Cardiac fibroblast (primary cell): ENCODE measurements at places on chromosomes 13 and 19.

DNA sequence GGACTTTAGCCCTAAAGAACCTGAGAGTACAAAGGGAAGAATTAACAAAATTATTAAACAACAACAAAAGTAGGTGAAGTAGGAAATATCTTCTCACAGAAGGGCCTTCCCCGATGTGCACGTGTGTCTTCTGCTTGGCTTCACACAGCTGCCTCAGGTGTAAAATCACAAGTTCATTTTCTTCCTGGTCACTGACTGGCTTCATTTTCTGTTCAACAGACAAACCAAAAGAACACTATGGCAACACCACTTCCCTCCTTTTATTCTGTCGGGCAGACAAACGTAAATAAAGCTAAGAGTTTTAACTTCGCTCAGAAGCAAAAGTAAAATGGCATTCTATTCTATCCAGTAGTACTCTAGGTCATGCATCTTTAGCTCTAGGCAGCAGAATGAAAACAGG is 140.9 kb downstream of the TBC1D4 start:
- no peak for DNase-seq

DNA sequence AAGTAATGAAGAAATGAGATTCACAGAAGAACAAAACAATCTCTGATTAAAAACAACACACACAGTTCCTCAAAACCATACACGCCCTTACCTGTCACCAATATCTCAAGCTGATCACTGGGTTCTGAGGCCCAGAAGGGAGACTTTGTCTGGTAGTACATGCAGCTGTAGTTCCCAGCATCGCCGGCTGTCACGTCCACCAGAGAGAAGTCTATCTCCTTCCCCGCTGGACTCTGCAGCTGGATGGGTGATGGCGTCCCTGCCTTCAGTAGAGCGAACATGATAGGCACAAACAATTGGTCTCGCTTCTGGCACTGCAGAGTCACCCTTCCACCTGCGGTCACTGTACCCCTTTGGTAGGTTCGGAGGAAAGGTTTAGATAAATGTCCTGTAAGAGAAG is 7.3 kb downstream of the TARM1 start:
- no peak for DNase-seq

DNA sequence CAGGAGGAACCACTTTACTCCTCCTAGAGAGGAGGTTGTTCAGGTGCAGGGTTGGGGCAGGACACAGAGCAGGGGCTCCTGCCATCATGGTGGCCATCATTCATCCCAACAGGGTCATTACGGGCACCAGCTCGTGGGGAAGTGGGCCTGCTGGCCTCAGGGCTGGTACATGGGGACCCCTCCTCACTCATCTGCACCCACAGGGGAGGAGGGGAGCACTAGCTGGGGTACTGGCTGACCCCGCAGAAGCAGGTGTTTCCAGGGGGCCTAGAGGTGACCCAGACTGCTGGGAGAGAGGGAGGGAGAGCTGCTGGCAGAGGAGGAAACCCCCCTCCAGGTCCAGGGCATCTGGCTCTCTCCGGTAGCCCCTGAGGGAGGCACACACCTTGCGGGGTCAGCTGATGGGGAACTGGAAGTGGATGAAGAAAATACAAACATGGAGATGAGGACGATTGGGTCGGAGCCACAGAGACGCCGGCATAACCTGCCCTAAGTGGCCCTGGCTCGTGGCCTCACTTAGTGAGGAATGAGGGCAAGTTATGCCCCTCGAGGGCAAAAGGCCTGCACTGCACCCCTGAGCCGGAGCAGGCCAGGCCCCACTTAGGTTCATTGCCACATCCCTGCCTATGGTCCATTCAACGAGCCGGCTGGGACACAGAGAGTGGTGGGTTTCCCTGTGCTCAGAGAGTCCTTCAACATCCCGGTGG is 76.2 kb downstream of the SOX1 start:
- DNase-seq, result no peak

DNA sequence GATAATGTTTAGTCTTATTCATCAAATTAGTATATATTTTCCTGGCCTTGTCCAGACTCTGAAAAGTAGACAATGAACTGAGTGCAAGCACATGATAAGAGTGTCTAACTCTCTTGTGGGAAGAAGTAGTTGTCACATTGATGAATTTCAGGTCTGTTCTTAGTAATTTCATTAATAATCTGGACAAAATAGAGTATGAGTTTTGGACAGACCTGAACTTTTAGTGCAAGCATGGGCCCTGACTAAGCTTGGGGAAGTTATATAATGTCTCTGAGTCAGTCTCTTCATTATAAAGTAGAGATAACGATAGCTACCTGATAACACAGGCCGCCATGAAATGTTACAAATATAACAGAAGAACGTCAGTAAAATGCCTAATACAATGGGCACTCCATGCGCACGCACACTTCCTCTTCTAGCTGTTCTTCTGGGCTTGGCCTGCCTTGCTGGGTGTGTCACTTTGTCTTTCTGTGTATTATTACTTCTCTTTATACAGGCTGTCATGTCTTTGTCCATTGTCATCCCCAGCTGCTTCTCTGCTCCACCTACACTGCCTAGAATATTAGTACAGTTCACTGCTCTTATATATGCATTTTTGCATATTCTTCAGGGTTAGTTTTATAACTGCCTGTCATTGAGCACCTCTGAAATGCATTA is 129.1 kb upstream of the HTR2A start:
- no peak for DNase-seq

- no peak for DNase-seq
Observed at GRCh38 chr13:78784014-78784750, 125.2 kb upstream of the OBI1 start.

GRCh38 chr19:49432141-49433073 is 7.2 kb downstream of the GFY start:
- no peak for DNase-seq

DNA sequence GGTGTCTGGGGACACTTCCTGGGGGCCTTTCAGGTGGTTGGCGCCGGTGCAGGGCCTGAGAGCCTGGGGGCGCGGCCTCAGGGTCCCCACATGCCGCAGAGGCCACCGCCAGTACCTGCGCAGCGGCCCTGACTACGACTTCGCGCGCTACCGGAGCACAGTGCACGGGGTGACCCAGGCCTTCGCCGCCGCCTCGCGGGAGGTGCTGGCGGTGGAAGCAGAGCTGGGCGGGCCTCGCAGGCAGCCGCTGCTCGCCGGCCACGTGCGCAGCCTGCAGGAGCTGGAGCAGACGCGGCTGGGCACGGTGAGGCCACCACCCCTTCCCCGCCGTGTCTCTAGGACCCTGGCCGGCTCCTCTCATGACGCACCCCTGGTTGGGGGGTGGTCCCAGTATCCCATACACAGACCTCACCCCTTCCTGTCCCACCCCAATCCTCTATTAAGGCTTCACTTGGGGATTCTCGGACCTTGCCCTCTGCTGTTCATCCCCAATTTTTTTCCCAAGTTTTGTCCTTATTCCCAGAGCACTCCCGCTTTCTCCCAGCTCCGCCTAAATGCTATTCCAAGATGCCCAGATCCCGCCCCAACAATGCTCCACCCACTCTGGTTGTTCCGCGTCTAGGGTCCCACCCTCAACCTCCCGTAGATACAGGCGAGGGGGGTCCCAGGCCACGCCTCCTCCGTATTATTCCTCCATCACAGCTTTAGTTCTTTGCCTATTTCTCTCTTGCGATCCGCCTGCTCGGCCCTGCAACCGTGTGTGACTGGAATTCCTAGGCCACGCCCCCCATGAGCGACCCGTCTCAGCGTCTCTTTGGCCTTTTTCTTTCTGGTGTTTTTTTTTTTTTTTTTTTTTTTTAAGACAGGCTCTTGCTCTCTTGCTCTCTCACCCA is 1.0 kb downstream of the REX1BD start:
- DNase-seq, result peak; percentile 68

GRCh38 chr19:38213911-38214625 is 10.0 kb downstream of the DPF1 start:
- DNase-seq, result peak; percentile 31

DNA sequence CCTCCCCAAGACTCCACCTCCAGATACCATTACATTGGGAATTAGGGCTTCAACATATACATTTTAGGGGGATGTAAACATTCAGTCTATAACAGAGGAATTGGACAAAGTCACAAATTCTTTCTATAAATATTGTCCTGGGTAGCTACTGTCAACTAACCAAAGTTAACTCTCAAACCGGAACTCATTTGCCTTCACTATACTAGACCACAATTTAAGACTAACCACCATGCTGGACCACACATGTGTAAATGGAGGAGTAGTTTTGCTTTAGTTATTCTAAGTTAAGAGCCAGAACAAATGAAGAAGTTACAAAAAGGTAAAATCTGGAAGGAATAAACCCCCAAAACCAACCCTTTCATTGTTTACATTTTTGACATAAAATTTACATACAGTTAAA is 222.8 kb downstream of the NDFIP2 start:
- DNase-seq, result no peak

- peak; percentile 98 for DNase-seq
Observed at GRCh38 chr19:16324384-16325160, at the start of gene KLF2. TSS of gene KLF2 (plus strand) at chr19:16324826. CDS start at chr19:16324924, 98 bp downstream.

DNA sequence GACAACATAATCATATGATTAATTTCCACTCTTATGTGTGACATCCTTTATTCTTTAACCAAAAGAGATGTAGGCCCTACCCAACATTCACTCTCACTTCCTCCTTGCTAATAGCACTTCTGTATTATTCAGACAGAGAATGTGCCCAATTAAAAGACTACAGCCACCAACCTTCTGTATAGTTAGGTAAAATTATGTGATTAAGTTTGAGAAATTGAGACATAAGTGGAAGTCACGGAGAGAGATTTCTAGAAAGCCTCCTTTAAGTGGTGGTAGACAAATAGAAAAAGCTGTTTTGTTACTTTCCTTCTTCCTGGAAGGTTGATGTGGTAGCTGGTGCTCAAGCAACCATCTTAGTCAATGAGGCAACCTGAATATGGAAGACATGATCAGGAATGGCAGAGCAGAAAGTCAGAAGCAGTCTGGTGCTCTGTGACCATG is 14.8 kb downstream of the EPSTI1 start:
- no peak for DNase-seq

- DNase-seq, result no peak
Observed at GRCh38 chr19:31818798-31819105, 469.5 kb upstream of the TSHZ3 start.

DNA sequence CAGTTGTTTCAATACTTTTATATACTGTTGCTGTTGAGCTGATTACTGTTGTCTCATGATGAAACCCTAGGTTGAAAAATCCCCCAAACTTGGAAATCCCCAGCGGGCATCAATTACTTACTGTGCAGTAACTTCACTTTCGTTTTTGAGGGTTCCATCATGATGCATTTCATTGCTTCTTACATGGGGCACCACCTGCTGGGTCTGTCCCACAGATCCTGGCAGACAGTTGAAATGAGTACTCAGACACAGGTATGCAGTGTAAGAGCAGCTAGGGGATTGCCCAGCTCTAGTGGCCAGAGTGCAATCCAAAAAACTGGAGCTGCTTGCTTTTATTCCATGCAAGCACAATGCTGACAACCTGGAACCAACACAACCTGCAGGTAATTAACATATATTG is 132.5 kb upstream of the ZNF91 start:
- no peak for DNase-seq

GRCh38 chr19:37933937-37934358 is 26.9 kb downstream of the SIPA1L3 start:
- peak; percentile 72 for DNase-seq

GRCh38 chr13:50236898-50237318 is 221.7 kb downstream of the KCNRG start:
- DNase-seq, result peak; percentile 11

DNA sequence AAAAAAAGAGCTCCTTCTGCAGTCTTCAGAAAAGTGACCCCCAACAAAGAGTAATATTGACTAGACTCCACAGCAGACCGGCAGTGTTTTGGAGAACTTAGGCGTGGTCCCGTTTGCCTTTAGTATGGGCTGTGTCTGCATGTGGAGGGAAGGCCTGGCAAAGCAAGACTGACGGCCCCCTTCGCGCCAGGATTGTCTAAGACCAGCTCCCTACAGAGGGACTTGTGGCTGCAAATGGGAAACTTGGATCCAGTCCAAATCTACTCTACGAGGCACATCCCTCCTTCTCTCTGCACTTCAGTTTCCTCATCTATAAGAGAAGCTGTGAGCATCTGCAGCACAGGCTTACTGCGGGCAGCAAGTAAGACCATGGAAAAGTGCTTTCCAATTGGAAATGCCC is 350.0 kb downstream of the ZNF536 start:
- DNase-seq, result no peak

GRCh38 chr19:4916292-4917082 is 7.2 kb downstream of the UHRF1 start:
- no peak for DNase-seq

DNA sequence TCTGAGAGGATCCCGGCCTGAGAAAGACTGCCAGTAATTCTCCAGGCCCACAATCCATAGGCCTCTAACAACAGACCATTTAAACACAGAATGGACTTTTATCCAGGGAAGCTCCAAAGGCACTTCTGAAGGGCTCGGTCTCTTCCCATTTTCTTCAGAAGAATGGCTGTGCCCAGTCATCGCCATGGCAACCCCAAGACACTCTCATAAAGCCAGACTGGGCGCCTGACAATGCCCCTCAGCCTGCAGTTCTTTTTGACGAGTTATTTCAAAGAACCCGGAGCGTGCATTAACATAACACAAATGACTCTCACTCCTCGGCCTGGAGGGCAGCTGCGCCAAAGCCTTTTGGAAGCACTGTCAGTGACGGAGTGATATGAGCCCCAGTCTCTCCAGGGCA is 61.0 kb downstream of the RASA3 start:
- no peak for DNase-seq

- no peak for DNase-seq
Observed at GRCh38 chr19:45218911-45219743, 26.1 kb downstream of the EXOC3L2 start.

GRCh38 chr19:42132851-42133528 is 744 bp upstream of the POU2F2 start:
- DNase-seq, result peak; percentile 40

DNA sequence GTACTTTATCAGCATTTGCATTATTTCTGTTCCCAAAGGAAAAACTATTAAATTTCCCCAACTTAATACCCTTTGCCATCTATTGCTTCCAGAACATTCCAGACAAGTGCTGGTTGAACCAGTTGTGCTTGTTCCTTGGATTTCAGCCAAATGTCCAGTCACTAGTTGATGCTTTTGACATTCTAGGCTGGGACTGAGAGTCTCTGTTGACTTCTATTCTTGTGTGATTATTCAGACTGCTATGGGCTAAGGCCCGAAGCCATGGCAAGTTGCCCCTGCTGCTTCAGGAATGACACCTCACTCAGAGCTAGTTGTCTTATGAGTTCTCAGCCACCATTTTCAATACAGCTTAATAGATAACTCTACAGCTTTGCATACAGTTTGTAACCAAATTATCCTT is 458.1 kb upstream of the ARGLU1 start:
- peak; percentile 1 for DNase-seq
